Myocyte (in vitro differentiated cells): ENCODE measurements at places on chromosomes 3 and 15.
A peak's percentile ranks its signal among the peaks of the same experiment; 100 is the strongest.

- DNase-seq: no peak
These were observed 293.0 kb downstream of the UBE2E2 start for GRCh38 chr3:23496165-23496564.

- DNase-seq: no peak
These were observed 30.9 kb downstream of the CCDC191 start for GRCh38 chr3:114025451-114025850.

- DNase-seq: no peak
These were observed 491.6 kb upstream of the NECTIN3 start for GRCh38 chr3:110579840-110580550.

DNA sequence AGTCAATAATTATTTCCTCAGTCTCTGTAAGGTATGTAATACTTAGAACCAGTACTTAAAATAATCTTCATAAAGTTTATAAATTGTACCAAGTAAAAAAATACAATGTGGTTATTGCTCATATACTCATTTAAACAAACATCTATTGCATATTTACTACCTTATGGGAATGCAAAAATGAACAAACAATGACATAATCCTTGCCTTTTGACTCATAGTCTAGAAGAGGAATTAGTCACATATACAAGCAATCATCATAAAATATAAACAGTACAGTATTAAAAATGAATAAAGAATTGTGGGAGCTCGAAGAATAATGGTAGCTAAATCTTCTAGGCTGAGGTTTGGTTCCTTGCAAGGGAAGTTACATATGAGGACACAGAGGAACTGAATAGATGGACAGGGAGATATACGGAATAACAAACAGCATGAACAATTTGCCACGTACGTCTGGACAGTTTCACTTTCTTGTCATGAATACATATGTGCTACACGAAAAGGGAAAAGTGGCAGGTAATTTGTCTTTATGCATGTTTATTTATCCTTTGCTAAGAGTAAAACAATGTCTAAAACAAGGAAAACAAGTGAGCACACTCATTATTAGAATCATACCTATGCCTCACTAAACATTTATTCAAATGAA is 17.2 kb downstream of the IMPG2 start:
- DNase-seq: no peak

DNA sequence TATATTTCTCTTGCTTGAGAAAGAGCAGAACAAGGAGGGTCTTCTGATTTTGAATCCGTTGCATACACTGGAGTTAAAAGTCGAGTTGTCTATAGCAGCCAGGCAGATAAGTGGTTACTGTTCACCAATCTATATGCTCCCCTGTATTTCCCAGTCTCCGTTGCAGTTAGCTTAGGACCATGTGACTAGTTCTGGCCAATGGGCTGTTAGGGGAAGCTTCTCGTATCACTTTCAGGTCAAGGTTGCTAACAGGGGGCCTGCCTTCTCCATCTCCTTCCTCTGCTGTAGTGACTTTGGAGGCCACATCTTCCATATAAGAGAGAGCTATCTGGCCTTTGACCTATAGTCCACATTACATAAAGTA is 188.5 kb upstream of the KBTBD8 start:
- DNase-seq: no peak

DNA sequence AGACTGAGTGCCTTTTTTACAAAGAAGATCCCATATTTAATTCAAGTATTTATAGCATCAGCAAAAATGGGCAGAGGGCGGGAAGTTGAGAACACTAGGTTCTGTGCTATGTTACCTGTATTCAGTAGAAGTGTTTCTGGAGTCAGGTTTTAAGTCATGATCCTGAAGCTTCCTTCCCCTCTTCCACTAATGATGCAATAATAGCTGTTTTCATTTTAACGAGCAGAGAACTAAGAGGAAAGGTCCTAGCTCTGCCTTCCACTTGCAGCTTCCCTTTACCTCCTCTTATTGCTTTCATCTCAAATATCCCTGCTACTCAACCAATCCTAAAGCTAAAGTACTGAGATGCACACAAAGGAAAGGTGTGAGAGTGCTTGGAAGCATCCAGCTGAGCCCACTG is 16.9 kb upstream of the TMOD3 start:
- no peak for DNase-seq

- no peak for DNase-seq
These were observed 5.8 kb downstream of the B2M start for GRCh38 chr15:44716983-44717602.

- DNase-seq: peak; percentile 40
These were observed 55.9 kb upstream of the PLCL2 start for GRCh38 chr3:16828815-16829214.

DNA sequence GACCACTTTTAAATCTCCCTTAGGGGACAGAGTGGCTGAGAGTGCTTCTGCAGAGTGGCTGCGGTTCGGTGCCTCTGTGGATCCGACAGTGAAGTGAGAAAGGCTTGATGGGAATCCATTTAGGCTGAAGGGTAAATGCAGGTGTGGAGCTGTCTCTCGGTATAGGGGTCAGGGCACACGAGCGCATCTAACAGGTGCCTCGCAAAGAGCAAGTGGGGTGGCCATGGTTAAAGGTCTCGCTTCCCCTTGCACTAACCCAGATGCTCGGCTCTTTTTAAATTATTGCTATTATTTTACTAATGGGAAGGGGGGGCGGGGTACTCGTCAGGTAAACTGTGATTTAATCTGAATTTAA is 598 bp upstream of the GJD2 start:
- no peak for DNase-seq

GRCh38 chr3:25480811-25481210 is 52.7 kb downstream of the RARB start:
- DNase-seq: no peak

DNA sequence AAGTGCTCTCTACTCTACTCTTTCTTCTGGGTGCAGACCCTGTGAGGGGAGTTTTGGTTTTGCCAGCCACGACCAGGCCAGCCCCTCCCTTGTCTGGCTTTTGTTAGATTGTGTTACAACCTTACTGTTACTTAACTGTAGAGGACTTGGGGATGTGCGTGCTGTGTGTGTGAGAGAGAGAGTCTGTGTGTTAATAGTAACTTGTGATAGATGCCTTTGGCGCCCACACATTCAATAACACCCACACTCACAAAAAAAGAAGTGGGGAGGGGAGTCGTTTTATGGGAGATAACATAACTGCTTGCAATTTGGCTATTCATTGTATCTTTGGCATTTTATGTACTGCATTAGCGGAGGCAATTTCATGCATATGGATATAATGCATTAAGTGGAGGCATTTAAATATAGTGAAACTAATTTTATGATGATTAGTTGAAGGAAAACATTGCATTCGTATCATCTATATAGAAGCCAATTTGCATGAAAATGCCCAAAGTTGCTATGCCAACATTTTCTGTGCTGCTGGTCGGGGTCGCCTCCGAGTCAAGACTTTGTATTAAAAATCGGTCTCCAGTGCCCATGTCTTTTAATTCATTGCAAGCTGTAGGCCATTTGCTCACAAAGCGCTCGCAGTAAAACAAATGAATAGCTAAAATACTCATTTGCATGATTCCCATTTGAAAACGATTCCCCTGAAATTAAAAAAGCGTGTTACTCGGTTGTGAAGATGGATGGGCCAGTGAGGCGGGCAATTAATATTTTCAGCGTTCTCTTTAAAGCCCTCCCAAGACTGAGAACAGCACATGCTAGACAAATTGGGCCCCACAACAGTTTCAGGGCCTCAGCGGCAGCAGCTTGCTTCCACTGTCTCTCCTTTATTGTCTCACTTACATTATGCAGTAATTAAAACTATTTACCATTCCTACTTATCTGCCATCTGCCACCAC is 158.5 kb upstream of the SMAD3 start:
- no peak for DNase-seq

DNA sequence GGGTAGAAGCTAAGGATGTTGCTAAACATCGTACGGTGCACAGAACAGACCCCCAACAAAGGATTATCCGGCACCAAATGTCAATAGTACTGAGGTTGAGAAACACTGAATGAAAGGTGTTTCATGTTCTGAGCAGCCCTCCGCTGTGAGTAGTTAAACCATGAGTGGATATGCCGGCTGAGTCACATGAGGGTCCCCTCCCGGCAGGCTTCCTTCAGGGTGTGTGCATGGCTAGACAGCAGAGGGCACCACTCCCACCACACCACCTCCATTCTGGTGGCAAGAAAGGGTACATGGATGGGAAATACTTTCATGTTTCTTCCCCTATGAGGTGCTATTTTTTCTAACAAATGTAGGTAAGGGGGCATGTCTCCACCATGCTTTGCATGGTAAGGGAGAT is 128.3 kb upstream of the SEMA6D start:
- DNase-seq: no peak

DNA sequence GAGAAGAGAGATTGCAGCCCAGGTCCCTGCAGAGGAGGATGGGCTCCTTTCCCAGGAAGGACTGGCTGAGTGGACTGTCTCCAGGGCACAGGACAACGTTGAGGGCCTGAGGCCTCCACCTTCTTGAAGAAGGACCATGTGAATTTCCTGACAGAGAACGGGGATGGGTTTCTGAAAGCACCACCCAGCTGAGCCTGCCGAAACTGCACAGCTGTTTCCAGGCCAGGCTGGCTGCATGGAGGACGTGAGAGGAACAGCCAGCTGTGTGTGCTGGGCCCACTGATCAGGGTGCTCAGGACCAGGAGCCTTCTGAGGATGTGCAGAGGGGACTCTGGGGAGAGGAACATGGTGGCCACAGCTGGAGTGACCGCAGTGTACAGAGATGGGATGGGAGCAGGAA is 39.2 kb downstream of the HMCES start:
- no peak for DNase-seq

DNA sequence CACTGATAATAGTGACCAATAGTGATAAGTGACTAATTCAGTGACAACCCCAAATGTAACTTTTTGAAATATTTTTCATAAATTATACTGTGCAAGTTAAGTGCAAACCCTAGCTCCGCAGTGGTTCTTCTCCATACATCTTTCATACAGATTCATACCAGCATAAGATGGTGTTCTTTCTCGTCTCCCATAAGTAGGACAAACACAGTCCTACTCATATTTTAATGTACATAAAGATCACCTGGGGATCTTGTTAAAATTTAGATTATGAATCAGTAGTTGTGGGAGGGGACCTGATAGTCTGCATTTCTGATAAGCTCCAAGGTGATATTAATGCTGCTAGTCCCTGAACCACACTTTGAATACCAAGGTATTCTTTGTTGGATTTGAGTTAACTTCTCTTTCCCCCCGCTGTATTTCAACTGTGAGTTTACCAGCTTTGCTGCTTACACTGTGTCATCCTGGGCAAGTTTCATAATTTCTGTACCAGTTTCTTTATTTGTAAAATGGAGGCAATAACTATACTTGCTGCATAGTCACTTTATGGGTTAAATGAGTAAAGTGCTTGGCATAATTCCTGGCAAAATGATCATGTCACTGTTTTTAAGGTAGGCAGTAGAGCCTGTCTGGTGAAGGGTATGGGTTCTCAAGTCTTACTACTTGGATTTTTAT is 34.7 kb upstream of the C3orf38 start:
- DNase-seq: no peak

DNA sequence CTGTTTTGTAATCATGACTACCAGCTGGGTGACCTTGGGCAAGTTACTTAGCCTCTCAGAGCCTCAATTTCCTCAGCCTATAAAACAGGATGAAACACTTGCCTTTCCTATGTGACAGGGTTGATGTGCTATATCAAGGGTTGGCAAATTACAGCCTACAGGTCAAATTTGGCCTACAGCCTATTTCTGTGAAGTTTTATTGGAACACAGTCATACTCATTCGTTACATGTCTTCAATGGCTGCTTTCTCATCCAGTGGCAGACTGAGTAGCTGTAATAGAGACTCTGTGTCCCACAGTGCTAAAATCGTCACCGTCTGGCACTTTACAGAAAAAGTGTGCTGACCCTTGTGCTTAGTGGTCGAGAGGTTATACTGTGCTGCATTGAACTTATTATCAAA is 16.6 kb downstream of the ABHD6 start:
- DNase-seq: no peak

GRCh38 chr3:127387556-127388153 is 99.8 kb upstream of the PRR20G start:
- no peak for DNase-seq

- no peak for DNase-seq
These were observed 49.5 kb downstream of the CLDN1 start for GRCh38 chr3:190272747-190273146.

DNA sequence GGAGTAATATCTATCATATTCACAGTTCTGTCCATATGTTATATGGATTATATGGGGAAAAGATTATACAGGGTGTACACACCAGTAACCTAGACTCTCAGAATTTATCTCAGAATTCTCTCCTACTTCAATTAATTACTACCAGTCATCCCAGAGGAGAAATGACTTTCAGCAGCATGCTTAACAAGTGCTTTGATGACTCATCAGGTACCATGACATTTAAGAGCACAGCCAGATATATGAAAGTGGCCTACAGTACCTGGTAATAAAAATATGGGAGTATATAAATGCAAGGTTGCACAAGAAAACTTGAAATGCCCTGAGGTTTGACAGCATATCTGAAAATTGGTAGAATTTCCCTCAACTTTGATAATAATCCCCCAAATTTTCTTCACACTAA is 1273.0 kb downstream of the OTOL1 start:
- peak; percentile 28 for DNase-seq

- no peak for DNase-seq
These were observed 45.4 kb downstream of the DAZL start for GRCh38 chr3:16559653-16560365.

DNA sequence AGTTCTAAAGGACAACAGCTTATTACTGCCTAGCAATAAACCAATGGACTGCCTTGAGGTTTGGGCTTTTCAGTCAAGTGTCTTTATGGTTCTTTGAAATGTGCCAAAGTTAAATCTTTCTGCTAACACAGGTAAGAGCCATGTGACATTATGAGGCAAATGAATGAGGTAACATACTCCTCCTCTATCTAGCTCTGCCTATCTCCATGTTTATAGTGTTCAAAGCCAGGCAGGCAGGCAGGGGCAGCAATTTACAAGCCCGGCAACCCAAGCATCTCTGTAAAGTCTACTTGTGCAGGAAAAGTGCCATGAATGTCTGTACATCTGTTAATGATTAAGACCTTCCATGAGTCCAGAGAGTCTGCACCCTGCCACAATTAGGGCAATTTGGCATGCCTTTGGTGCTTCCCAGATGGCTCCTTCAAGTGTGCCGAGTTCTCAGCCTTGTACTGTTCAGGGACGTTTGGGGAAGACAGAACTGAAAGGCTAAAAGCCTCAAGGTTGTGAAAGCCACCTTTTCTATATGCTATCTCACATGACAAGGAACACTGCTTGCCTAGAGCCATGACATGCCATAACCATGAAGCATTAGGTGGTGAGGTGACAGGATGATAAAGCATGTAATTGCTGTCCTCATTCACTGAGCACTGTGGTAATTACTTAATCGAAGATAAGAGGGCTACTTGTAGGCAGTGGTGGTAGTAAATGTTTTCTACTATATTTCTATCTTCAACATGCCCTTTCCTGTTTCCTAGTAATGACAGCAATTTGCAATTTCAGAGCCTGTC is 41.4 kb upstream of the EIF1B start:
- DNase-seq: no peak

- DNase-seq: peak; percentile 61
These were observed 323.3 kb downstream of the CTNNB1 start for GRCh38 chr3:41522612-41523011.

GRCh38 chr3:25554376-25554775 is 110.3 kb downstream of the TOP2B start:
- DNase-seq: no peak
